ENCODE measurements at places on chromosomes 3 and 15.

DNA sequence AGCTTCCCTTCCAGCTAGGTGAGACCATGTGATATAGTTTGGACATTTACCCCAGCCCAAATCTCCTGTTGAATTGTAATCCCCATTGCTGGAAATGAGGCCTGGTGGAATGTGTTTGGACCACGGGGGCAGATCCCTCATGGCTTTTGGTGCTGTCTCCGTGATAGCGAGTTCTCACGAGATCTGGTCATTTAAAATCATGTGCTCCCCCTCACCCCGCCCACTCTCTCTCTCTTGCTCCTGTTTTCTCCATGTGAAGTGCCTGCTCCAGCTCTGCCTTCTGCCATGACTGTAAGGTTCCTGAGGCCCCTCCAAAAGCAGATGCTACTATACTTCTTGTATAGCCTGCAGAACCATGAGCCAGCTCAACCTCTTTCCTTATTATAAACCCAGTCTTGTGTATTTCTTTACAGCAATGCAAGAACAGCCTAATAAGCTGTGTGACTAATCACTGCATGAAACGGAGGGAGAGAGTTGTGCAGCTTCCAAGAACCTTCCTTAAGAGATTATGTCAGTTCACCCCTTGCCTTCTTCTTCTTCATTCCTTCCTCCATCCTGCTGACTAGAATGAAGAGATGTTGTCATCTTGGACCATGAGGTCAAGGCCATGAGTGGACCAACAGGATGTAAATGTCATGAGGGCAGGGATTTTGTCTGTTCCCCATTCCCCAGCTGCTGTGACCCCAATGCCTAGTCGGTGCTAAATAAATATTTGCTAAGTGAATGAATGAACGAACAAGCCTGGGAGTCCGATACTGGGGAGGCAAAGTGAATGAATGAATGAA lies 91.0 kb downstream of the CPN2 start:
- no peak for DNase-seq

DNA sequence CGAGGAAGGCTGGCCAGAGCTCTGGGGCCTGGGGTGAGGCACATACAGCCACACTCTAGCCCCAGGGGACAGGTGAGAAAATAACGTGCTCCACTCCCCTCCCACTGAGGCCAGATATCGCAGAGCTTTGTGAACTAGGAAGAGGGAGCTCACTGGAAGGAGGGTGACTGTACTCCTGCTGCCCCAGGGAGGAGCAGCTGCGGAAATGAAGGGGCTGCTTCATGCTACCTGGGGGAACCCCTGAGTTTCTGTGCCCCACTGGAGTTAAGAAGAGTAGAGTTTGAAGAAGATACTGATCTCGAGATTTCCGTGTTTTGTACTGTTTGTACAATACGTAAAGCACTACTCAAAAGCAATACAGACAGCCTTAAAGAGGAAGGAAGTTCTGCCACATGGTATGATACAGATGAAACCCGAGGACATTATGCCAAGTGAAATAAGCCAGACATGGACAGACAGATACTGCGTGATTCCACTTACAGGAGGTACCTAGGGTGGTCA lies 44.6 kb downstream of the CMTM6 start:
- DNase-seq: peak; percentile 72

- no peak for DNase-seq
Measured at GRCh38 chr3:29345516-29346300, 64.8 kb downstream of the RBMS3 start.

- DNase-seq: no peak
Measured at GRCh38 chr15:99492716-99493115, 73.1 kb upstream of the MEF2A start.

- DNase-seq: no peak
Measured at GRCh38 chr15:35306361-35306981, 221.4 kb upstream of the NANOGP8 start.

DNA sequence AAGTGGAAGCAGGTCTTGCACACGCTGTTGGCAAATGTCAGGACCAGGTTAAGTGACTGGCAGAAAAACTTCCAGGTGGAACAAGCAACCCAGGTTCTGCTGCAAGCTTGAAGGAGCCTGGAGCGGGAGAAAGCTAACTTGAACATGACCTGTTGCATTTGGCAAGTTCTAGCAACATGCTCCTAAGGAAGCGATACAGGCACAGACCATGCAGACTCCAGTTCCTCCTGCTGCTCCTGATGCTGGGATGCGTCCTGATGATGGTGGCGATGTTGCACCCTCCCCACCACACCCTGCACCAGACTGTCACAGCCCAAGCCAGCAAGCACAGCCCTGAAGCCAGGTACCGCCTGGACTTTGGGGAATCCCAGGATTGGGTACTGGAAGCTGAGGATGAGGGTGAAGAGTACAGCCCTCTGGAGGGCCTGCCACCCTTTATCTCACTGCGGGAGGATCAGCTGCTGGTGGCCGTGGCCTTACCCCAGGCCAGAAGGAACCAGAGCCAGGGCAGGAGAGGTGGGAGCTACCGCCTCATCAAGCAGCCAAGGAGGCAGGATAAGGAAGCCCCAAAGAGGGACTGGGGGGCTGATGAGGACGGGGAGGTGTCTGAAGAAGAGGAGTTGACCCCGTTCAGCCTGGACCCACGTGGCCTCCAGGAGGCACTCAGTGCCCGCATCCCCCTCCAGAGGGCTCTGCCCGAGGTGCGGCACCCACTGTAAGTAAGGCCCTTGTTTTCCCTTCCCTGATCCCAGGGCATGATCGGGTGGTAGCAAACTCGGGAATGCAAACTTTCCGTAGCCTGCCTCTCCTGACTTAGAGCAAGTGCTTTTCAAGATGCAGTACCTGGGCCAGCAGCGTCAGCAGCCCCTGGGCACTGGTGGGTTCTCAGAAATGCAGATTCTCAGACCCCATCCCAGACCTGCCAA lies 759 bp downstream of the GALNT15 start:
- DNase-seq: no peak

GRCh38 chr3:155958676-155959075 lies 88.2 kb downstream of the GMPS start:
- no peak for DNase-seq

GRCh38 chr3:31858439-31858838 lies 122.6 kb downstream of the OSBPL10 start:
- no peak for DNase-seq

- DNase-seq: no peak
Measured at GRCh38 chr3:100057716-100058575, 56.4 kb downstream of the FILIP1L start.

GRCh38 chr3:152289708-152290107 lies 21.0 kb downstream of the MBNL1 start:
- DNase-seq: no peak

GRCh38 chr3:178625053-178625600 lies 88.9 kb downstream of the KCNMB2 start:
- DNase-seq: no peak

DNA sequence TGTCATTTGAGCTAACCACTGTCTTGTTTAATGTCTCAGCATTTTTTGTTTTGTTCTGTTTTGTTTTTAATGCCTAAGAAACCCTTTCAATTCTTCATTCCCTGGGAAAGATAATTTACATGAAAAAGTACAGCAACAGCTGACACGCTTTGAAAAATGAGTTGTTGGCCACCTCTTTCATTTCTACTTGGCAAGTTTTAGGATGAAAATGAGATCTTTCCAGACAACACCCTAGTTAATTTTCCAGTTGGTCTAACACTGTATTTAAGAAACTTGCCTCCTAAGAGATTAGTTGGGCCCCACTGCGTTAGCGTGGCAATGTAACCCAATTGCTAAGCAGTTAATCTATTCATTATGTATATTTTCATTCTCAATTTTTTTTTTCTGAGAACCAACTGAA lies 194.0 kb upstream of the LRRN1 start:
- no peak for DNase-seq

DNA sequence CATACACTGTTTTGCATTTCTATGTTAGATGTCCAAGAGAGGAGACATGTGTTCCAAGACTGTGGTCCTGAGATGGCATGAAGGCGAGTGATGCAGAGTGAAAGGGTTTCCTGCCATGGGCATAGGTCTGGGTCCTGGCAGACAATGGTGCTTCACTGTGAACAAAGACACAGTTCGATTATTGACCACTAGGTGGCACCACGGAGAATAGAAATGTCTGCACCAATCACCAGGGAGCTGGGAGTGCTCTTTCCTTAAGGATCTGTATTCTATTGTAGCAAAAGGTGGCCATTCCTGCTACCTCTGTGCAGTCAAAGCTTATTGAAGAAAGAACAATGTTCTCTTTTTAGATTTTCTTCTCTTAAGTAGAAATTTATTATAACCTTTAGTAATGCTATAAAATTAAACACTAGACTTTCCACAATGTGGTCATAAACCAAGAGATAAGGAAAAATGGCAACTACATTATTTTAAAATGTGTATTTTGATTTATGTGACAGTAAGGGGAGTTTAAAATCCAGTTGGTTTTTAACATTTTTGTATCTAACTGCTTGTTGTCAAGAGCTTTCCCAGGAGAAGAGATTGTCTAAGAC lies 88.7 kb downstream of the GABRG3 start:
- DNase-seq: no peak

GRCh38 chr3:135567223-135567622 lies 398.3 kb upstream of the PPP2R3A start:
- DNase-seq: no peak

- no peak for DNase-seq
Measured at GRCh38 chr15:49387471-49387870, 35.6 kb upstream of the FGF7 start.

GRCh38 chr15:36886701-36887100 lies 213.6 kb downstream of the MEIS2 start:
- no peak for DNase-seq

All from activated T-cell treated with anti-CD3 and anti-CD28 coated beads, Interleukin-2, amount 50 U/mL, for 1 hour (primary cell).